ENCODE measurements at places on chromosomes 12 and 14.

DNA sequence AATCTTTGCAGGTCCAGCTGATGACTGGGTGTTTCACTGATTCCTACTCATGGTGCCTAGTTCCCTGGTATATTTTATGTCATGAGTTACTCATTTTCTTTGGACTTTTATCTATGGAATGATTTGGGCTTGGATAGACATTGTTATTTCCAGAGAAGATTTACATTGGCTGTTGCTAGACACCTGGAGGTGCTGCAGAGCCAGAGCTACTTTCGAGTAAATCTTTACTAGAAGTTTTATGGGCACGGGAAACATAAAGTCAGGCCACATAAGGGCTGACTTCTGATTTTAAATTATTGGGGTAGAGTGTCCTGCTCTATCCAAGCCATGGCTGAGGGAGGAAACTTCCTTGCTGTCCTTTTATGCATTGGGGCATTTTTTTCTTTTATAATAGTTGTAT lies 175.9 kb upstream of the ABCD2 start:
- DNase-seq: no peak

GRCh38 chr12:89899651-89900050 lies 191.0 kb upstream of the ATP2B1 start:
- DNase-seq: no peak

- no peak for DNase-seq
These were observed 62.8 kb downstream of the BEGAIN start for GRCh38 chr14:100524233-100524932.

DNA sequence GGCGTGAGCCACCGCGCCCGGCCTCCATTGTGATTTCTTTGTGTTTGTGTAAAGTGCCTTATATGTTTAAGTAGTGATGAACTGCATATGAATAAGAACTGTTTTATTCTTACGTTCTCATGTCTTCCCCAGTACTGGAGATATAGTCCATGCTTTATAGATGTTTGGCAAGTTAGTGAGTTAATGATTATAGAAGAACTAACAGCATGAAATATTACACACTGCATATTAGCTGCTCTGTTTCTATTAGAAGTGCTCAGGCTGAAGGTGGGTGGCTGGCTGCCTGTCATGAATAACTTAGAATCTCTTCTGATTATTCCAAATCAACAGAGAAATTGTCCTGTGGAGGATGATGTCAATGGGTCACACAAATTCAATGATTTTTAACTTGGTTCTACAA lies 709.4 kb downstream of the GALC start:
- DNase-seq: no peak

GRCh38 chr12:56978397-56979138 lies 21.2 kb upstream of the RDH16 start:
- DNase-seq: no peak

- no peak for DNase-seq
These were observed 277.5 kb downstream of the RASSF9 start for GRCh38 chr12:85558684-85559083.

Data from CD4-positive, alpha-beta T cell treated with Interleukin-17A for 4 hours (primary cell).